Hypothalamus (tissue), 51 donors: ENCODE measurements at places on chromosomes 3 and 15.

DNA sequence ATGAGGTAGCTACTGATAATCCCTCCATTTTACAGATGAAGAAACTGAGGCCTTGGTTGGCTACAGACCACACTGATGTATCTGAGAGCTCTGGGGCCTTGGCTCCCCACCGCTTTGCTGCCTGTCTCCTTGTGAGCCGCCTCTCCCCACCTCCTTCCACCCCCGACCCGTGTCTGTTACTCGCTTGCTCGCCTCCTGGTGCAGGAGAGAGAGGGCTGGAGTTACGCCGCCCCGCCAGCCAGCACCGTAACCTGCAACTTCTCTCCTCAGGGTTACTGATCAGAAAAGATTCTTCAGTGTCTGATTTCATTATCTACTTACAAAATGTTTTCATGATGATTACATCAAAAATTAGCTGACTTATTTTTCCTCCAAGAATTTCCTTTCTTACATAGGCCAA, 34.1 kb downstream of the TM2D3 start:
- DNase-seq = no peak

GRCh38 chr3:74267588-74268184, 346.8 kb downstream of the CNTN3 start:
- no peak for DNase-seq

DNA sequence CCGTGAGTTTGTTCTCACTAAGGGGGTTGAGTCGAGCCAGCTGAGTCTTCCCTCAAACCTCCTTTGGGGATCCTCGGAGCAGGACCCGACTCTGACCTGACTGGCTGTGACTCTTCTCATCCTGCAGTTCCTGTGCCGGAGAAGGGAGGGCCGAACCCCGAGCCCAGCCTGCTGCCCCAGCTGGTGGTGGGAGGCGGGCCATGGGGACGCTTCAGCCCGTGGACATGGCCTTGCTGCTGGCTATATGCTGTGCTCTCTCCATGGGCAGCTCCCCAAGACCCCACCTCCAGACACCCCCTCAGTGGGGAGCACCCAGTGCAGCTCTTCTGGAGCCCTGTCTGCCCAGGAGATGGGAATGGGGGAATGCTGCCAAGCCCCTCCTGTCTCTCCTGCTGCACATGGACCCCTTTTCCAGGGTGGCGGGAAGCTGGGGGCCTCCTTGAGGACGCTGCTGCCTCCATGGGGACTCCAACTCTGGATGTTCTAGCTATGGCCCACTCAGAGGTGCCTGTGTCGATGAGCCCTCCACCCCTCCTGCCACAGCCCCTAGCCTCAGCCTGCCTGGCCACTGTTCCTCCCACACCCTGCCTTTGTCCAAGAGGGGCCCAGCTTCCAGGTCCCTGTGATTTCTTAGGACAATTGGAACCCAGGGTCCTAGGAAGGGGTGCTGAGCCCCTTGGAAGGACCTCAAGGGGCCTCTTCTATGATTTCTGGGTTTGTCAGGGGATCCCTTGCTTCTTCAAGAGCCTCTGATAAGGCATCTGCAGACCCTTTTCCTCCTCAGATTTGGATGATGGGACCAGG, 12.8 kb downstream of the C15orf39 start:
- no peak for DNase-seq

DNA sequence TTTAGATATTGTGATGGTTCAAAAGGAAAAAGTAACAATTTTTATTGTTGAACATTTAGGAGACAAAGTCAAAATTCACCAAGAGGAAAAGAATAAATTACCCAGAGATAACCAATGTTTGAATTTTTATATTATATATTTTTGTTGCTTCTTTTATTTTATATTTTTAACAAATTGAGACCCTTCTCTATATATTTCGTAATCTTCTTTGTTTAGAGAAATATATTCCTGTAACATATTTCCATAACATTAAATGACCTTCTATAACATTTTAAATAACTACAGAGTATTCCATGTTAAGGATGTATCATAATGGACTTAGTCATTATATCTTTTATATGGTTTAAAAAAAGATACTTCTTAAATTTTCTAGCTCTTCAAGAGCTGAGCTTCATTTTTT, 128.0 kb downstream of the RBPMS2 start:
- no peak for DNase-seq

GRCh38 chr3:77541203-77541922, 501.5 kb downstream of the ROBO2 start:
- no peak for DNase-seq

GRCh38 chr3:158095814-158096704, 10.2 kb downstream of the SHOX2 start:
- DNase-seq = no peak

GRCh38 chr3:138227650-138228049, 40.5 kb downstream of the ARMC8 start:
- no peak for DNase-seq

- no peak for DNase-seq
Observed at GRCh38 chr15:41575282-41575681, 16.3 kb downstream of the TYRO3 start.

DNA sequence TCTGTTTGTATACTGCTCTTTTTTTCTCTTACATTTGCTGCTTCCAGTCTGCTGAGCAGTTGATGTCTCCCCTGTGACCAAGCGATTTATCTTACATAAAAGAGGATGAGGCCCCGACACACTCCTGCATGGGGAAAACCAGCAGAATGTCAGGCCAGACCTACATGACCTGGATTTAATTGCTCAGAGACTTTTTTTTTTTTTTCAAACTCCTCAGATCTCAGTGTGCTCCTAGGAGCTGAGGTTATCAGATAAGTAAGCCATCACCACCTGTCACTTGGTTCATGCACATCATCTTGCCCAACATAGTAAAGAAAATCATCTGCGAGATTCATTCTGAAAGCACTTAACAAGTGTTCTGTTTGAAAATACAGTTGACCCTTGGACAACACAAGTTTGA, 163.1 kb downstream of the PLCL2 start:
- DNase-seq = no peak

DNA sequence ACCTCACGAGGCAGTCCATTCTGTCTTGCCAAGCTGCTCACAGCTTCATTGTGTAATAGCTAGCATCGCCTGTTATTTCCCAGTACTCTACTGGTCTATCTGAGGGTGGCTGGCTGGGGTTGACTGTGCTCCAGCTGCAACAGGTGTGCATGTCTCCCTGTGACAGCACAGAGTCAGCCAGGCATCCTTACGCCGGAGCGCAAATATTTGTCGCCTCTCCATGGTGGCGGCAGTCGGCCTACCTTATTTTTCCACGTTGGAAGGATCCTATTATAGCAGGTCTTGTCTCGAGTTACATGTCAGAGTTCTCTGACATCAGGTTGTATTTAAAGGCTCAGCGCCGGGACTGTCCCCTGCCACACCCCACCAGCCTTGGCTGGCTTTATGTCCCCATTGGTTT, 307.1 kb downstream of the TLE3 start:
- no peak for DNase-seq
